ENCODE measurements at places on chromosomes 5 and 9. TPM values are rescaled to one million over a fixed set of nuclear protein-coding genes. Genes with fewer than 3 reads are reported as not detected.

The SHOC1 gene
- total RNA-seq: not detected

The PPIP5K2 gene
- total RNA-seq: 120 TPM

The SMIM32 gene
- total RNA-seq: not detected

The ITGA2 gene
- 2.1 TPM for total RNA-seq

The RANBP17 gene
- 11.6 TPM for total RNA-seq

The SLC9A3 gene
- 3.6 TPM for total RNA-seq

The C5orf24 gene
- 45.3 TPM for total RNA-seq

The JAK2 gene
- 47.1 TPM for total RNA-seq

The SPINK6 gene
- not detected for total RNA-seq

The TMEM171 gene
- total RNA-seq: not detected

The DND1 gene
- total RNA-seq: 2.6 TPM

The ACTBL2 gene
- not detected for total RNA-seq

The PCDHB7 gene
- total RNA-seq: 6.5 TPM

The ANXA2R gene
- 62.8 TPM for total RNA-seq

The CTSV gene
- total RNA-seq: not detected

The NDST1 gene
- 19.5 TPM for total RNA-seq

The AHRR gene
- total RNA-seq: not detected

The MRPS2 gene
- 27.1 TPM for total RNA-seq

DNA sequence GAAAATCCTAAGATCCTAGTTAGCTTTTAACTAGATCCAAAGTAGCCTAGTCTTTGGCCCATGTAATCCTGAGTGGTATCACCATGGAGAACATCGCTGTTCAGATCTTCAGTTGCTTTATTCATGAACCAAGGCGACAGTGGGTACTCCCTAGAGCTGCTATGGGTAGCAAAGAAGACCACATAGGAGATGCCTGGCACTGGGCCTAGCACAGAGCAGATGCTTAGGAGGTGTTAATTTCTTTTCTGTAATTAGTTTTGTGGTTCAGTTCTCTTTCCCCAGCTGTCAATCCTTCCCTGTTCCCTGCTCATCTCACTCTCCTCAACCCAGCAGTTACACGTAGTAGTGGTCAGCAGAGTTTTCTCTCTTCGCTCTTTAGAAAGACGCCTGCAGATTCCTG lies 9.3 kb downstream of the CAST start:
- no peaks in the 10 kb centered on the region for H3K27me3 ChIP-seq
- H3K4me3 ChIP-seq: no peak overlapping the region
- no peaks in the 10 kb centered on the region for H3K4me1 ChIP-seq
- no peaks in the 10 kb centered on the region for H3K36me3 ChIP-seq
- H3K27ac ChIP-seq: no peak overlapping the region

DNA sequence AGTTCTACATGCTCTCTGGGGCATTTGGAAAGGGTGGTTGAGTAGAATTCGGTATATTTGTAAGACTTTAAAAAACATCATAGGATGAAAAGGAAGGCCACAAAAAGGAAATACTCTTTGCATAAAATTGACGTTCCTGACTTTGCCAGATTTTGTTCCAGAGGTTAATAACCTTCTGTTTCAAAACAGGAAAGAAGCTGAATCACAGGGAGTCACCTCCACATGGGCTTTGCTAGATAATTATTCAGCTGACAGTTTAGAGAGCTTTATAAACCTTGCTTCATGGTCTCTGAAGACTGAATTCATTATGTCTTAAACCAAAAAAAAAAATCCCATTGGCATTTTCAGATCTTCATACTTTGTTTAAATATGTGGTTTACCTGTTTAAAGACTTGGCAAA lies 203.7 kb downstream of the SEMA6A start:
- no peak overlapping the region for H3K27ac ChIP-seq
- H3K36me3 ChIP-seq: no peaks in the 10 kb centered on the region
- DNase-seq: no peak
- no peaks in the 10 kb centered on the region for H3K27me3 ChIP-seq

DNA sequence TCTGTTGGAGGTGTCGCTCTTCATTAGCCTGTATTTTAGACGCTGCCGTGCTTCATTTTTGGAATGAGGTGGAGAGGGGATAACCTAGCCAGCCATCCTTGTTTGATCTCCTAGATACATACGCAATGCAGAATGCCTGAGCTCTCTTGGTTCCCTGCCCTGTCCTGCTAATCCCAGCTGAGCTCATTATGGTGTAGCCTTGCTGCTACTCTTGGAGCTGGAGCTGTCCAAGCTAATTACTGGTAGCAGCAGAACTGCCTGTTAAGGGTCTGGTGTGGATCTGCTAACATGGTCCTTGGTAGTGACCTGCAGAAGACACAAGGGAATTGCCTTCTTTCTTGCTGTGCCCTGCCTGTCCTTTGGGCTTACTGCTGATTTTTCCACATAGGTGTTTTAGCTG lies 207.9 kb downstream of the CNTLN start:
- DNase-seq: no peak
- no peaks in the 10 kb centered on the region for H3K27me3 ChIP-seq
- H3K27ac ChIP-seq: no peak overlapping the region
- no peaks in the 10 kb centered on the region for H3K4me1 ChIP-seq

- peak overlapping the region; percentile 98 for H3K27ac ChIP-seq
- no peaks in the 10 kb centered on the region for H3K27me3 ChIP-seq
- DNase-seq: peak; percentile 58
- peaks cover 52% of the 10 kb centered on the region for H3K4me1 ChIP-seq
These were observed 699 bp downstream of the AKNA start for GRCh38 chr9:114386886-114387679.

DNA sequence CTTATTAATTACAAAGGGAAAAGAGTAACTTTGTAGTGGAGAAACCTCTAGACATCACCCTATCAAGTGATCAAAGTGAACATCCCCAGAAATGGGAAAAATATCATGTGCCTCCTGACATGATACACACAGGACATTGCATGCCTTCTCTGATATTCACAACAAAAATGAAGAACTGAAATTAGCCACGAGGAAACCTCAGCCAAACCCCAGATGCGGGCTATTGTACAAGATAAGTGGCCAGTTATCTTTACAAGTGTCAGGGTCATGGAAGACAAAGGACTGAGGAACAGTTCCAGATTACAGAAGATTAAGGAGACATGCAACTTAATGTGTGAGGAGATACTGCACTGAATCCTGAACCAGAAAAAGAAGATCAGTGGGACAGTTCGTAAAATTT lies 23.8 kb upstream of the NPM1 start:
- no peak overlapping the region for H3K27ac ChIP-seq
- no peaks in the 10 kb centered on the region for H3K36me3 ChIP-seq
- no peak overlapping the region for H3K4me3 ChIP-seq
- H3K4me1 ChIP-seq: no peaks in the 10 kb centered on the region
- H3K27me3 ChIP-seq: no peaks in the 10 kb centered on the region

DNA sequence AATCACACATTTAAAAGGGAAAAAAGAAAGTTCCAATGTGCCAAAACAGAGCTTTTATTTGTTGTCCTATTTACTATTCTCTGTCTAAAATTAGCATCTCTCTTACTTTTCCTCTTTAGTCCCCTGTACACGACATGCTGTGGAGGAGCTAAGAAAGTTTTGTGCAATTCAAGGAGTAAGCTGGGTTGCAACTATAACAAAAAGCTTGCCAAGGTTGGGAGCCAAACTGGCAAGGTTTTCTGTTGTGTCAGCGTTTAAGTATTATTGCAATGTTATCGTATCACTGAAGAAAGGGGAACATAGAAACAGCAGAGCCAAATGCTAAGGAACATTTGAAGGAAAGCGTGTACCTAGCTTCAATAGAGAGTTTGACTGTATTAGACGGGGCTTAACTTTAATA lies 680.8 kb downstream of the CETN3 start:
- peak; percentile 44 for DNase-seq
- H3K36me3 ChIP-seq: no peaks in the 10 kb centered on the region
- H3K27me3 ChIP-seq: no peaks in the 10 kb centered on the region
- H3K27ac ChIP-seq: no peak overlapping the region

DNA sequence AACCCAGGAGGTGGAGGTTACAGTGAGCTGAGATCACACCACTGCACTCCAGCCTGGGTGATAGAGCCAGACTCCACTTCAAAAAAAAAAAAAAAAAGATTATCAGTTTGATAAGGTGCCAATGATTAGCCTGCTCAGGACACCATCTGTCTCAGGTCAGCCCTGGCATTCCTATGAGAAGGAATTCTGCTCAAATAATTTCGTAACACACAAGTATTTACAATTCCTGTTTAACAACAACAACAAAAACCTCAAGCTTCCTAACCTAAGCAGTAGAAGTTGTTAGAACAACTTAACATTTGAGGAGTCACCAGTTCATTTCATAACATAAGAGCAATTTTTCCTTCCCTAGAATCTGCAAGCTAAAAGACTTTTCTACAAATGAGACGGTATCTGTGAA lies 85.0 kb downstream of the LHFPL2 start:
- no peak overlapping the region for H3K4me3 ChIP-seq
- H3K27me3 ChIP-seq: no peaks in the 10 kb centered on the region
- no peak overlapping the region for H3K27ac ChIP-seq

GRCh38 chr5:138458384-138458783 lies 6.9 kb upstream of the EGR1 start:
- no peaks in the 10 kb centered on the region for H3K27me3 ChIP-seq
- no peak for DNase-seq
- H3K4me1 ChIP-seq: no peaks in the 10 kb centered on the region
- no peak overlapping the region for H3K27ac ChIP-seq
- no peak overlapping the region for H3K4me3 ChIP-seq
- H3K36me3 ChIP-seq: no peaks in the 10 kb centered on the region

DNA sequence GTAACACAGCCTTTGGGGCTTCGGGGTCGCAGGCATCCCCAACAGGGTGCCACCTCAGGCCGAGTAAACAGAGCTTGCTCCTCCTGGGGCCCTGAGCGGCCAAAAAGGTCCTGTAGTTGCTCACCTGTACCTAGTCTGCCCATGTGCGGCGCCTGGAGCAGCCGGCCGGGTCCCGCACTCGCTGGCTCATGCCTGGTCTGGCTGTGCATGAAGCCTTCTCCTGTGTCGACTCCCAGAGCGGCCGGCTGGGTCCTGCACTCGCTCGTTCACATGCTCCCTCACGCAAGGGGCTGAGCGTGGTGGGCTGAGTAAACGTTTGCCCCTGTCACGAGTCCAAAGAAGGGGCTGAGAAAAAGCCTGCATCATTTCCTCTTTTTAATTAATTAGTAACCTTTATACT lies 162.4 kb upstream of the TUT7 start:
- H3K4me1 ChIP-seq: no peaks in the 10 kb centered on the region
- DNase-seq: no peak
- H3K36me3 ChIP-seq: no peaks in the 10 kb centered on the region
- H3K27ac ChIP-seq: peak overlapping the region; percentile 60
- H3K4me3 ChIP-seq: no peak overlapping the region
- no peaks in the 10 kb centered on the region for H3K27me3 ChIP-seq

GRCh38 chr9:84754461-84754860 lies 84.9 kb downstream of the NTRK2 start:
- no peak overlapping the region for H3K27ac ChIP-seq
- no peaks in the 10 kb centered on the region for H3K36me3 ChIP-seq
- H3K27me3 ChIP-seq: no peaks in the 10 kb centered on the region
- no peaks in the 10 kb centered on the region for H3K4me1 ChIP-seq

DNA sequence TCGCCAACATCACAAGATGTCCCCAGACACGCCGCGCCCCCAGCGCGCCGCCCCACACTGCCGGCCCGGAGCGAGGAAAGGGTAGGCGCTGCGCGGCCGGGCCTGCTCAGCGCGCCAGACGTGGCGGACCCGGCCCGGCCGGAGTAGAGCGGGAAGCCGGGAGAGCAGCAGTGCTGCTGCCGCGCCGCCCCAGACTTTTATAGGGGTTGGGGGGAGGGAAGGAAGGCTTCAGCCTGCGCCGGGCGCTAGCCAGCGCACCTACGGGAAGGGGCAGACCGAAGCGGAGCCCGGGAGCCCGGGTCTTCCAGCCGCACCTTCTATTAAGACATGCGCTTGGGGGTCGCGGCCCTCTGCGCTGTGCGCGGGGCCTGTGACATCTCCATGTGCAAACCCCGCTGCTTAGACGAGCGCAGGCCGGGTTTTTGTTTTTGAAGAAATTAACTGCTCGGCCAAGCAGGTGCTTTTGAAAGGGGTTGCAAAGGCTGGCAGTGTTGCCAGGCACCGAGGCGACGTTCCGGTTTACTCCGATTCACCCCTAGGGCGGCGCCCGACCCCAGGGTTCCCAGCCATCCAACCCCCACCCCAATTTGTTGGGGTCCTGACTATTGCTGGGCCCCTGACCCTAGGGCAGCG lies 353 bp upstream of the PAX5 start:
- H3K4me3 ChIP-seq: no peak overlapping the region
- H3K27me3 ChIP-seq: peaks cover 42% of the 10 kb centered on the region
- DNase-seq: no peak
- H3K4me1 ChIP-seq: peaks cover 20% of the 10 kb centered on the region
- H3K27ac ChIP-seq: no peak overlapping the region

GRCh38 chr5:99045871-99046270 lies 117.1 kb upstream of the CHD1 start:
- H3K4me1 ChIP-seq: no peaks in the 10 kb centered on the region
- H3K4me3 ChIP-seq: no peak overlapping the region
- no peak for DNase-seq
- no peaks in the 10 kb centered on the region for H3K36me3 ChIP-seq
- H3K27me3 ChIP-seq: no peaks in the 10 kb centered on the region
- H3K27ac ChIP-seq: no peak overlapping the region

GRCh38 chr5:6135977-6136376 lies 242.4 kb downstream of the MED10 start:
- no peak overlapping the region for H3K27ac ChIP-seq
- no peak for DNase-seq
- no peaks in the 10 kb centered on the region for H3K27me3 ChIP-seq
- no peak overlapping the region for H3K4me3 ChIP-seq
- no peaks in the 10 kb centered on the region for H3K4me1 ChIP-seq
- no peaks in the 10 kb centered on the region for H3K36me3 ChIP-seq

- no peaks in the 10 kb centered on the region for H3K36me3 ChIP-seq
- no peak overlapping the region for H3K27ac ChIP-seq
These were observed 65.0 kb upstream of the AFAP1L1 start for GRCh38 chr5:149206524-149207141.

- no peak for DNase-seq
- no peaks in the 10 kb centered on the region for H3K27me3 ChIP-seq
- no peak overlapping the region for H3K4me3 ChIP-seq
- peak overlapping the region; percentile 95 for H3K27ac ChIP-seq
- no peaks in the 10 kb centered on the region for H3K36me3 ChIP-seq
- H3K4me1 ChIP-seq: no peaks in the 10 kb centered on the region
These were observed 1.1 kb downstream of the GNPDA1 start for GRCh38 chr5:142011572-142012185.

- no peaks in the 10 kb centered on the region for H3K36me3 ChIP-seq
- H3K27me3 ChIP-seq: no peaks in the 10 kb centered on the region
- no peak for DNase-seq
- no peak overlapping the region for H3K4me3 ChIP-seq
These were observed 191.8 kb downstream of the SLF1 start for GRCh38 chr5:94810281-94810680.
